NCI-H1105 (cell line): ENCODE measurements at places on chromosomes 12 and 14.
A peak's percentile ranks its signal among the peaks of the same experiment; 100 is the strongest.

DNA sequence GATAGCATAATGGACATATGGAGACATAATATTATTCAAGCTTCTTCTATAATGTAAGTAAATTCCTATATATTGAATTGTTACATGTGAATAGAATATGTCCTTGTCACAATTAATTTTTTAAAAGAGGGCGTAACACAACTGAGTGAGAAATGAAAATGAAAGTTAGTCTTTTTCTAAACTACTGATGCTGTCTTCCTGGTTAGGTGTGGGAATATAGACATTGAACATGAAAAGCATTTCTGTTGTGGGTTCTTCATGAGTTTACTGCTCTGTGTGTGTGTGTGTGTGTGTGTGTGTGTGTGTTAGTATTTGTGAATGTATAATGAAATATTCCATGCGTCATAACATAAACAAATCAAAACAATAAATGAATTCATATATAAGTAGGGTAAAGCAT is 40.5 kb upstream of the RTL1 start:
- DNase-seq, result no peak

DNA sequence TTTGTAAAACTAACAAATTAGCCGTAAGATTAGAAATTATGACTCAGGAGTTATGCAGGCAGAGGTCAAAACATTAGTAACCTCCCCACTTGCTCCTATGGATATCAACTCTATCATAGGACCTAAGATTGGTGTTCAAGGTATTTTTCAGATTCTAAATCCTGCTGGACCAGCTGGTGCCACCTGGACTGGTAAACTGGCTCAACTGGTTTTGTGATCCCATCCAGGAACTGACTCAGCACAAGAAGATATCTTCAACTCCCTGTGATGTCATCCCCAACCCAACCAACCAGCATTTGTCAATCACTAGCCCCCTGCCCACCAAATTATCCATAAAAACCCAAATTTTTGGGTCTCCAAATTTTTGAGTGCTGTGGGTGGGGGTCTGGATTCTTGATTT is 98.1 kb upstream of the OR4E1 start:
- no peak for DNase-seq

- DNase-seq, result peak; percentile 99
Measured at GRCh38 chr14:24366721-24367513, 1.1 kb upstream of the NFATC4 start.

DNA sequence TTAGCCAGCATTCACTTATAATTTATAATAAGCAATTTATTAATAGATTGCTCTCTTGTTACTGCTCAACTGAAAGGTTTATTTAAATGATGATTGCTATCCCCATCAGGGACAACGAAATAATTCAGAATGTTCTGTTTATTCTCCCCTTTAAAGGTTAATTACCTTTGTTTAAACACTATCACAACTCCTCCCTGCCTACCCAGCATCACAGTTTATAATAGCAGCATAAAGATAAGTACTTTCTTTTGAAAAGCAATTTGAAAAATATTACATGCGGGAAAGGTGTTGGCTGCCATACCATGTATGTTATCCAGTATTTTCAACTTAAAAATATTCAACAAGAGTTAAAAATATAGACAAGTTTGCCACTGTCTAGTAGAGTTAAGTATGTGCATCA is 30.6 kb downstream of the SCAF11 start:
- peak; percentile 23 for DNase-seq

GRCh38 chr12:115384391-115384790 is 700.4 kb upstream of the TBX3 start:
- no peak for DNase-seq

DNA sequence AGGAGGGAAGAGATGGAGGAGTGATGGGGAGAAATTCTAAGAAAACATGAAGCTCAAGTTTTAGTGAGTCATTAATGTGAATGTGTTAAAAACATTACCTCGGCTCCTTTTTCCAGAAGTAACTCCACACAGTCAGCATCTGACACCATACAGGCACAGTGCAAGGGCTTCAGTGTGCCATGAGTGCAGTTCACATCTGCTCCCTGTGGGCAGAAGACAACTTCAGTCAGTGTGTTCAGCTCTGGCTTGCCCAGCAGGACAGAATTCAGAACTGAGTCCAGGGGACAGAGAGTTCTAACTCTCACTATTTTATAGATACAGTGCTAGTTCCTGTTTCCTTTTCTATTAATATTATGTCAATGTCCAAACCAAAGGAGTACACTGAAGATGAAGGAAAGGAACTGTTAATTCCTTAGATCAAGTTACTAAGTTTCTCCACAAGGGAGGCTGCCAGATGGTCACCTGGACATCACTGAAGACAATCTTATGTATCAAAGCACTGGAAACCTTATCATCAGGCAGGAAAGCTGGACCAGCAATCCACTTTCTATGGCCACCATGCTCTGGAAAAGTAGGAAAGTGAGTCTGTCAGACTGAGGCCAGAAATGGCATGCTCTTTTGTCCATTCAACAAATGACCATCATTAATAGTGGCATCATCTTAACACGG is 6.1 kb downstream of the ASB8 start:
- DNase-seq, result no peak

DNA sequence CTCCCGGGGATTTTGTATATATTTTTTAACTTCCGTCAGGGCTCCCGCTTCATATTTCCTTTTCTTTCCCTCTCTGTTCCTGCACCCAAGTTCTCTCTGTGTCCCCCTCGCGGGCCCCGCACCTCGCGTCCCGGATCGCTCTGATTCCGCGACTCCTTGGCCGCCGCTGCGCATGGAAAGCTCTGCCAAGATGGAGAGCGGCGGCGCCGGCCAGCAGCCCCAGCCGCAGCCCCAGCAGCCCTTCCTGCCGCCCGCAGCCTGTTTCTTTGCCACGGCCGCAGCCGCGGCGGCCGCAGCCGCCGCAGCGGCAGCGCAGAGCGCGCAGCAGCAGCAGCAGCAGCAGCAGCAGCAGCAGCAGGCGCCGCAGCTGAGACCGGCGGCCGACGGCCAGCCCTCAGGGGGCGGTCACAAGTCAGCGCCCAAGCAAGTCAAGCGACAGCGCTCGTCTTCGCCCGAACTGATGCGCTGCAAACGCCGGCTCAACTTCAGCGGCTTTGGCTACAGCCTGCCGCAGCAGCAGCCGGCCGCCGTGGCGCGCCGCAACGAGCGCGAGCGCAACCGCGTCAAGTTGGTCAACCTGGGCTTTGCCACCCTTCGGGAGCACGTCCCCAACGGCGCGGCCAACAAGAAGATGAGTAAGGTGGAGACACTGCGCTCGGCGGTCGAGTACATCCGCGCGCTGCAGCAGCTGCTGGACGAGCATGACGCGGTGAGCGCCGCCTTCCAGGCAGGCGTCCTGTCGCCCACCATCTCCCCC is 777 bp downstream of the ASCL1 start:
- no peak for DNase-seq
